Activated T-cell treated with anti-CD3 and anti-CD28 coated beads, Interleukin-2, amount 50 U/mL, for 24 hours (primary cell): ENCODE measurements at places on chromosomes 12 and 14.

GRCh38 chr12:131085816-131086591 is 132.3 kb downstream of the ADGRD1 start:
- DNase-seq = no peak

GRCh38 chr12:102356690-102357089 is 123.7 kb downstream of the IGF1 start:
- no peak for DNase-seq

GRCh38 chr14:71472356-71473340 is 459.6 kb upstream of the RGS6 start:
- no peak for DNase-seq

DNA sequence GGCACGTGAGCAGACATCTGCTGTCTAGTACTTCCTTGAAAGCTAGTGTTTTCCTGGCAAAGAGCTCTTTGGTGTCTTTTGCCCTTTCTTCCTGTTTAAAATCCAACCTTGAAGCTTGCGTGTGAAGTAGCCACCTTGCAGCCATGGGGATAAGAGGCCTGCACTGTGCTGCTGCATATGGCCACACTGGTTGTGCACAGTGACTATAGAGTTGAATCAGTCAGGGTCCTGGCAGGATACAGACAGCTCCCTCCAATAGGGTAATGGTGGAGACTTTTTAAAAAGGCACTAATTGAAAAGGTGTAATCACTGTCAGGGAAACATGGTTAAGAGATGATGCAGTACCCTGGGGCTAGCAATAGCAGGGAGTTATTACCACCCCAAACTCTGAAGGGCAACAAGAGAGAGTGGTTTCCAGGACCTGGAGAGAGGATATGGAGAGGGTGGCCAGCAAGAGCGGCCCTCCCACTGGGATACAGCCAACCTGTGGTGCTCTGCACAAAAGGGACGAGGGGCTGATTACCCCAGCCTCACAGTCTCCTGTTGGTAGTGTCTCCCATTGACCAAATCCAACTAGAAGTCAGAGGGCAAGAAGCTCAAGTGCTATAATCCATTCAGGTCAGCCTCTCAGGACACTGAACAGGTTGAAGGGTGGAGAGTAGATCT is 4.8 kb upstream of the GLT8D2 start:
- no peak for DNase-seq

DNA sequence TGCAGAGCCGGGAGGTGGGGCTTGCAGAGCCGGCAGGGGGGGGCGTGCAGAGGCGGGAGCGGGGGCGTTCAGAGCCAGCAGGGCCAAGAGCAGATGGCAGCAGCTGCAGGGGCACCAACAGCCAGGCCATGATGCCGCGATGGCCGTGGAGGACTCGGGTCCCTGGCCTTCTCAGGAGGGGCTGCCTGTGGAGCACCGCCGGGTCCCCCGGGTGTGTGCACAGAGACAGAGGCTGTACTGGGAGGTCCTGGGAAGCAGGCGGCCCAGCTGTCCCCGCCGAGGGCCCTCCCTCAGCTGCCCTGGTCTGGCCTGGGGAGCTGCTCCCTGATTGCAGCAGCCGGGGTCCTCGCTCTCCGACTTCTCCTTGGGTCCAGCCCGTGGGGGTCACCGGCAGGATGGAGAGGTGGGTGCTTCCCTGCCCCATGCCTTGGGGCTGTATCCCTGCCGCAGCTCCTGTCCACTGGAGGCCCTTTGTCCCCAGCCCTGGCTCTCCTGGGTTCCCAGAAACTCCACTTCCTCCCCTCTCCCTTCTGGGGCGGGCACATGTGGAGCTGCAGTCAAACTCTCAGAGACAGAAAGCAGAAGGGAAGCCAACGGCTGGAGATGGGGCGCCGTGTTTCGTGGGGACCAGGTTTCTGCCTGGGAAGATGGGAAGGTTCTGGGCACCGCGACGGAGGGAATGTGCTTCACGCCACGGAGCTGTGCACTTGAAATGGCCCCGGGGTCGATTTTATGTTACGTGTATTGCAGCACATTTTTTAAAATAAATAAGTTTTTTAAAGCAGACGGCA is 75.8 kb upstream of the GALNT9 start:
- DNase-seq = no peak

DNA sequence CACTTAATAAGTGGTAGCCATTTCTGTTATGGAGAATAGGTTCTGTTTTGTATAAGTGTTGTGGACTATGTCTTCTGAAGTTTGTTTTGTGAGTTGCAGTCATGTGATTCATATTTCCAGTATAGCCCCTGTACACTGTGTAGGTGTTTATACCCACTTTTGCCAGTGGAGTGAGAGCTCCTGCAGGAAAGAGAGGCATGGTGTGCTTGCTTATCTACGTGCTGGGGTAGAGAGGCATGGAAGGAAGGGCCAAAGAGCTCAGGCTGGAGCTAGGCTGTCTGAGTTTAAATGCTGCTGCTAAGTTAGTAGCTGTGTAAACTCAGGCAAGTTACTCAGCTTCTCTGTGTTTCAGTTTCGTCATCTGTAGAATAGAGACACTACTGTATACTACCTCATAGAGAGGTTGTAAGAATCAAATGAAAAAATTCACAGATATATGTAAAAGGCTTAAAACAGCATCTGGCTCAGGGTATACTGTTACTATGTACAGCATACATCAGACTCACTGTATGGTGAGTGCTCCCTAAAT is 88.2 kb upstream of the SLC38A2 start:
- peak; percentile 46 for DNase-seq

DNA sequence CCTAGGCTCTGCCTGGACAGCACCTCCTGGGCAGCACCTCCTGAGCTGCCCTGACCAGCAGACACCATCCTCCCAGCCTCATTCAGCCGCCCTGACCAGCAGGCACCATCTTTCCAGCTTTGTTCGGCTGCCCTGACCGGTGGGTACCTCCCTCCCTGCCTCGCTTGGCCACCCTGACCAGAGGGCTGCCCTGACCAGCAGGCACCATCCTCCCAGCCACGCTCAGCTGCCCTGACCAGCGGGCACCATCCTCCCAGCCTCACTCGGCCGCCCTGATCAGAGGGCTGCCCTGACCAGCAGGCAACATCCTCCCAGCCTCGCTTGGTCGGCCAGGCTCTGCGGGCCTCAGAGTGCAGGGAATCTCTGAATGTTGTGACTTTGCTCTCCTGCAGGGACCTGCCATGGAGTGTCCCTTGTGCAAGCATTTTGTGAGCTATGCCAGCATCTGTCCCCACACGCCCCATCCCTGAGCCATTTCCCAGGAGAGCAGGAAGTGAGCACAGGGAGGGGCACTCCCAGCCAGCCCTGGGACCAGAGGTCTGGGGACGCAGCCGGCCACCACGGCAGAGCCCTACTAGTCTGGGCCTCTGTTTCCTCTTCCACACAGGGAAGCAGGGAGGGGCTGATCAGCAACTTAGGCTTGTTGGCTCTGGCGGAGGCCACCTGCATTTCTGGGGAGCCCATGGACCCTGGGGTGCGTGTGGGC is 265.5 kb downstream of the SEC23A start:
- no peak for DNase-seq

GRCh38 chr14:68956724-68957123 is 22.4 kb downstream of the ACTN1 start:
- no peak for DNase-seq

DNA sequence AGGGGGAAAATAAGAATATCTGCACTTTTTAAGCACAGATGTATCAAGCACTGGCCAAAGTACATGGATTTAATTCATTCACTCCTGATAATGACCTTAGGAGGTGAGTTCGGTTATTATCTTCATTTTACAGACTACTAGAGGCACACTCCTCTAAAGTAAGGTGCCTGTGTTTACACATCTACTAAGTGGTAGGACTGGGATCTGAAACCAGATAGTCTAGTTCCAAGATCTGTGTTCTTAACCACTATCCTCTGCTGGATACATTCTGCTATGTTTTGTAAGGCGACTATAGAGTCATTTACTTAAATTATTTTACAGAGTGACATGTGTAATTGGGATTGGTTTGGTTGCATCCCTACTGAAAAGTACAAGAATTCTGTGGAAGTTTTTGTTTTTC is 175.3 kb downstream of the ESR2 start:
- DNase-seq = no peak

- no peak for DNase-seq
These were observed 161.7 kb upstream of the EEA1 start for GRCh38 chr12:93090731-93091172.

DNA sequence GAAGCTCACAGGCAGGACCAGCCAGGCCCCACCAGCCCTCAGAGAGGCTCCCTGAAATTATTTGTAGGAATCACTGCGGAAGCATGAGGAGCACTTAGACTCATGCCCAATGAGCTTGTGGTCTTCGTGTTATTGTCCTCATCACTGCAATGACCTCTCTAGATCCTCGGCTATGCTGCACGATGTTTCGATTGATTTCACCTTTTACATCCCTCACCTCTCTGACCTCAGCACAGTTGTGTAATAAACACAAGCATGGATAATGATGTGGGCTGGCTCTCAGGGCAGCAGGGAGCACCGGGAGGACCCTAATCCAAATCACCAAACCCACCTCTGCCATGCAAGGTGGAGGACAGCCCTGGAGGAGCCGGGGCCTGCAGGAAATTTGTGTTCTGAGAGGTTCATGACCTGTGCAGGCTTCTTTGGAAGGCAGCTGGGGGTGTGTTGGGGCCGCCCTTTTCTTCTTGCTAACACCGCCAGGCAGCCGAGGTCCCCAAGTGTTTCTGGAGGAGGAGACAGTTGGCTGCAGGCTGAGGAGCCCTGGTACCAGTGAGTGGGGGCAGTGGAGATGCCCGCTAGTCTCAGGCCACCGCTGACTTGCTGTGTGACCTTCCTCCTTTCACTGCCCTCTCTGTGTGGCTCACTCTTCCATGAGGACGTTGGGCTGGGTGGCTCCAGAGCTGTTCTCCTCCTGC is 29.5 kb upstream of the EML1 start:
- no peak for DNase-seq

GRCh38 chr12:113161415-113162016 is 12.0 kb downstream of the CFAP73 start:
- no peak for DNase-seq

- no peak for DNase-seq
These were observed 3.8 kb downstream of the NR4A1 start for GRCh38 chr12:52054833-52055730.

DNA sequence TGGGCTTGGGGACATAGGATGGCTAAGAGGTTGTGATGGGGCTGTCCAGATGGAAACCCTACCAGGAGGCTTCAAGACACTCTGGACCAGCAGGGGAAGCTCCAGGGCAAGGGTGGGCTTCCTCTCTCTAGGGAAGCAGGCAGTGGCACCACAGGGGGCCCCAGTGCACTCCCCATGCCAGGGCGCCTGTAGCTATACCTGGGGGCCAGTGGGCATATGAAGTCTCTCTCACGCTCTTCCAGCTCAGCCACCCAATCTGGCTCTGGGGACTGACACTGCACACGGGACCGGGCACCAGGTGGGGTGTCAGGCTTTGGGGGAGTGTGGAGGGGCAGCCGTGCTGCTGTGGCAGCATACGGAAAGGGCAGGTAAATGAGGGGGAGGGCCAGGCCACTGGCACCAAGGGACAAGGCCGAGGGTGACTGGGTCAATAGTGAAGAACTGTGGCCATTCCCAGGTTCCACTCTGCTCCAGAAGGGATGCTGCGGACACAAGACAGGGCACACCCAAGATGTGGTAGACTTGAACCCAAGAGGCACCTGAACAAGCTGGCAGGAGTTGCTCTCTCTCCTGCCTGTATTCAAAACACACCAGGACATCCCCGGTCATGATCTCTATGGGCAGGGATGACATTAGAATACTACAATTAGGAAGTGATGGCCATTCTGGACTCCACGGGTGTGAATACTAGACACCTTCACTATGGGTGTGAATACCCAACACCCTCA is 27.5 kb downstream of the RFLNA start:
- DNase-seq = no peak

GRCh38 chr14:22500954-22501726 is 87.9 kb downstream of the DAD1 start:
- DNase-seq = no peak

DNA sequence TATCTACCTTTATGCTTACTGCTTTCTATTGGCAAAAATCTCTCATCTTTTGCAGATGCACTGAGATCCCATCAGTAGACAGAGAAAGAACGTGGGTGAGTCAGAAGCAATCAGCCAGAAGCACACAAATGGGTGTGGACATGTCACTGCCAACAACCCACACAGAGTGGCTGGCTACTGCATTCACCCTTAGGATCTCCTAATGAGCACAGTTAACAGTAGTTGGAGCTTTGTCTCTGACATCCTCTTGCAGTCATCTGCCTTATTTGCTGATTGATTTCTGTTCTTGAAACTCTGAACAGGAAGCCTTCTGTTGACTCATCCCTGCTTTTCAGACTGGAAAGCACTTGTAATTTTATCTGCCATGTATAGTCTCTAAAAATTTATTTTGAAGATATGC is 117.2 kb downstream of the RGS6 start:
- DNase-seq = no peak

- no peak for DNase-seq
These were observed 24.0 kb downstream of the KLRK1 start for GRCh38 chr12:10365696-10366405.

GRCh38 chr14:63910583-63911363 is 58.0 kb downstream of the SYNE2 start:
- DNase-seq = no peak

DNA sequence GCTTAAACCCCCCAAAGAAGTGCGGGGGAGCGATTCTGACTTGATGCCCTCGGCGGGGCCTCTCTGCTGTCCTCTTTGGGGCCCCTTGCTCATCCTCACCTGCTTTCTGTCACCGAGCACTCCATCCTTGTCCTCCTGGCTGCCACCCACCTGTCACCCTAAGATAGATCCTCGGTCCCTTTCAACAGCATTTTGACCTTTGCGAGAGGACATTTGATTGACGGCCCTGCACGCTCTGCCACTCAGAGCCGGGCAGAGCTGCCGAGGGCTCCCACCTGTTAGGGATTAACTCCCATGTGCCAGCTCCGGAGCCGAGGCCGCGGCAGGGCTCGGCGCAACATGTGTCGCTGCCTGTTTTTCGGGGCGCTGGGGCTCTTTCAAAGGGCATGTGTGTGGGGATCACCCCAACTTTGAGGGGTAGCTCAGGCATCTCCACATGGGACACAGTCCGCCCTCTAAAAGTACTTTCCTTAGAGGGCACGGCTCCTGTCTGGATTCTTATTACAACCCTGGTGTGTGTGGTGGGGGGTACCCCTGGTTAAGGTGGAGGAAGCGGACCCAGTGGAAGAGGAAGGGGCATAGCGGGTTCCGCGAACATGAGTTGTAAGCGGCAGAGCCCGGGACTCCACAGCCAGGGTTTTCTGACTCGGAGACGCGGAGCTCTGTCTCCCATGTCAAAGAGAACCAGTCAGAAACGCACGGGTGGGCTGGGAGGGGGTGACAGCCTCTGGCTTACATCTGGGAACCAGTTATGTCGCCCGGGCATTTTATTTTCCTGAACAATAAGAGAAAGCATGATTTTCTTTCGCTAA is 811 bp upstream of the MEG3 start:
- no peak for DNase-seq
